NCI-H1417 (cell line): ENCODE measurements at places on chromosomes 6 and 20.
A peak's percentile ranks its signal among the peaks of the same experiment; 100 is the strongest.

DNA sequence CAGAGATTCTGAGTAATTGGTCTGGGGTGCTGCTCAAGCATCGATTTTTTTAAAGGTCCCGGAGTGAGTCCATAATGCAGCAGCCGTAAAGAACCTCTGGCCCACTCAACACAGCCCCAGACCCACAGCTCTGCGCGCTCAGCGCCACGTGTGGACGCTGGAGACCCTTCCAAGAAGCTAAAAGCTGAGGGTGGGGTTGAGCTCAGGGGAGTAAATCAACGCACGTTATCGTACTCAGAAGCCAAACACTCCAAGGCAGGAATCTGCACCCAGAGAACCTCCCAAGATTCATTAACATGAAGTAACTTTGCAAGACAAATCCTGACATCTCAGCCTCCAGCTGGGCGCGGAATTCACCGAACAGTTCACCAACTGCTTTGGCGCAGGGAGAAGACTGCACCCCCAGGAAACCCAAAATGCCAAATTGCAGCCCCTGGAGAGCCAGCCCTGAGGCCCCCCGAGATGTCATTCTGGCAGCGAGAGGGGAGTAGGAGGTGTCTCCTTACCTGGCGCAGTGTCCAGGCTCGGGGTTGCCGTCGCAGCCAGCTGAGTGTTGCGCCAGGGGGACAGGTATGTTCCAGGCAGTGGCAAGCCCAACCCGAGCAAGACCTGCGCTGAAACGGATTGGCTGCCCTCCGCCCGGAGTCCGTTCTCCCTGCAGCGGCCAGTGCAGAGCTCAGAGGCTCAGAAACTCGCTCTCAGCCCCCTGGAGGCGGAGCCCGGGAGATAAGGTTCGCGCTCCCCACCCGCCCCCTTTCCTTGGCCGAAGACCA is at the start of gene COL21A1:
COL21A1 (minus strand) TSS at position 700 of the 773 bp plus-strand sequence. CDS start 64,962 bp downstream, outside the sequence.
- no peak for DNase-seq

DNA sequence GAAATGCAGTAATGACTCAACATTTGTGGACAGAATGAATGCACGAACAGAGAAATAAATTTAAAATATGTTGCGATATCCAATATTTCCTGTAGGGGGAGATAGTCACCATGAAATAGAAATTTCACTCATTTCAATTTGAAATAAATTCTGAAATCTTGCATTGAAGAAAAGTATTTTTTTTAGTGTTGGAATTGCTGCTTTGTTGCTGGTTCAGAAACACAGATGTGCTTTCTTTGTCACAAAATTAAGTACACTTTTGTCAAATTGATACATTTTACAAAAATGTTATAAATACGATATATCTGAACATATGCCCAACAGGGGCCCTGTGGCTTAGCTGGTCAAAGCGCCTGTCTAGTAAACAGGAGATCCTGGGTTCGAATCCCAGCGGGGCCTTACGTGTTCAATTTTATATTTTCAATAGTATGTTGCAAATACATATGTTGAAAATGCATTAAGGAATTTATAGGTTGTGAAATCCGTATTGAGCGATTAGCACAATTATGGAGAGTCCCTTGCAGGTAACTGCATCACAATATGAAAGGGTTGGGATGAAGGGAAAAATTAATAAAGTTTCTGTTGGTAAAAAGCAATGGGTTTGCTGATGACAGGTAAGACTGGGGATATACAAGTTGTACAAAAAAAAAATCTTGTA is 85.4 kb upstream of the PRSS16 start:
- peak; percentile 33 for DNase-seq

DNA sequence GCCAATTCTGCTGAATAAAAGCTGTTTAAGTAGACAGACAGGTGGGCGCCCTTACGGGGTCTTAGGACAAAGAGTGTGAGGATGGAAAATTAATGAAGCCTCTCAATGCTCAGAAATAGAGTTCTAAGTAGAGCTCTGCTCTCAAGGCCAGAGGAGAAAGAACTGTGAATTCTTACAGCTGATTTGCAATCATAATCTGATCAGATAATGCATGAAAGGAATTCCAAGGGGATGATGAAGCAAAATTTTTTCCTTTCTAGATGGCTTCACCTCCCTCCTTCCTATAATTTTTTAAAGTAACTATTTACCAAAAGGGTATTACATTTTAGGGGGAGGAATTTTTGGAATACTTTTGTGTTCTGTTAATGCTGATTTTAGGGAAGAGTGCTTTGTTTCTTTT is 308.1 kb upstream of the HS3ST5 start:
- DNase-seq, result no peak

GRCh38 chr6:168999392-168999791 is 254.3 kb downstream of the THBS2 start:
- no peak for DNase-seq

- peak; percentile 17 for DNase-seq
Measured at GRCh38 chr6:34491091-34491430, 25.2 kb downstream of the PACSIN1 start.

DNA sequence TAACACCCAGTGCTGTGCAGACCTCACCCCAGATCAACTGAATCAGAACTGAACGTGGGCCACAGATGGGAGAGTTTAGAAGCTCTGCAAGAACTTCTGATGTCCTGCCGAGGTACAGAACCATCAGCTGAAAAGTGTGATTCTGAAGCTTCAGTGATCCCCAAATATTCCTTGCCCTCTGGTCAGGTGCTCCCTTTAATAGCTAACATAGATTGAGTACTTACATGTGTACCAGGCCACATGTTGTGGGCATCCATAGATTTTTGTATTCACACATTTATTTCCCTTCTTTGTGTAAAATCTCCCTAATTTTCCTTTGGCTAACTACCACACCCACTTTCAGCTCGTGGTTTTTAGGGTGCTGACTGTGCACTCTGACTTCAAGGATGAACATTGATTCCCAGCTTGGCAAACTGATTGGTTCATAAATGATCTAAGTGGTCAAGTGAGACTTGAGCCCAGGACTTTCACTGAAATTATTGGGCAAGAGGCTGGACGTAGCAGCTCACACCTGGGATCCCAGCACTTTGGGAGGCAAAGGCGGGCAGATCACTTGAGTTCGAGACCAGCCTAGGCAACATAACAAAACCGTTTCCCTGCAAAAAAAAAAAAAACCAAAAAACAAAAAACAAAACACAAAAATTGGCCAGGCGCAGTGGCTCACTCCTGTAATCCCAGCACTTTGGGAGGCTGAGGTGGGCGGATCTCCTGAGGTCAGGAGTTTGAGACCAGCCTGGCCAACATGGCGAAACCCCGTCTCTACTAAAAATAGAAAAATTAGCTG is 162.2 kb downstream of the BCAS1 start:
- DNase-seq, result no peak

DNA sequence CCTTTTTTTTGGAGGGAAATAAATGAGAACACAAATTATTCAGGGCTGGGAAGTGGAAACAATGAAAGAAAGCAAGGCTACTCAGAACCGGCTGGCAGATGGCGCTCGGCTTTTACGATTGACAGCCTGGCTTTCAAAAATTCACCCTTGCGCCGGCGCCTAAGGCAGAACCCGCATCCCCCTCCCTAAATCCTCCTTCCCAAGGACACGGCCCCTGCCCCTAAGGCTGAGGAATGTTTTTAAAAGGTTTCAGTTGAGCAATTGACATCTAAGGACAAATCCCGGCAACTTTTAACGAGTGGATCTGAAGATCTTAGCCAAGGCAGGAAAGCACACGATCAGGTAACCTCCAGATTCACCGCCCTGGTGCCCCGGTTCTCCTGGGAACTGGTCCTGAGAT is 16.3 kb downstream of the GNAS start:
- DNase-seq, result no peak

DNA sequence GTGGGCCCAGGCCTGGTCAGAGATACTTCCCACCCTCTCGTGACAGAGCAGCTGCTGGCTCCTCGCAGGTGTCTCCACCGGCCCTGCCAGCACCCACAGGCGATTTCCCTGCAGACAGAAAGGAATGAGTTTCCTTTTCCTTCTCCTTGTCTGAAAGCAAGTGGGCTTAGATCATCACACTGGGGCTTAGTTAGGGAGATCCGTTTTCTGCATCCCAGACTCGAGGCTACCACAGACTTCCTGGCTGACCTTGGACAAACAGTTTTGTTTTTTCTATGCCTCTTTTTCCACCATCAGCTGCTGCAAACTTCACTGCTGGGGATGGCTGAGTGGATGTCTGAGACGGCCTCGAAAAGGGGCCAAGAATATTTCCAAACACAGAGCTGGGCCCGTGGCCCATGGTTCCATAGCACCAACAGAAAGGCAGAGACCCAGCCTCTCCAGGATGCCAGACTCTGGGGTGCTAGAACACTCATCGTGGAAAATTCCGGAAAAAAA is 86.5 kb downstream of the BANF2 start:
- no peak for DNase-seq

DNA sequence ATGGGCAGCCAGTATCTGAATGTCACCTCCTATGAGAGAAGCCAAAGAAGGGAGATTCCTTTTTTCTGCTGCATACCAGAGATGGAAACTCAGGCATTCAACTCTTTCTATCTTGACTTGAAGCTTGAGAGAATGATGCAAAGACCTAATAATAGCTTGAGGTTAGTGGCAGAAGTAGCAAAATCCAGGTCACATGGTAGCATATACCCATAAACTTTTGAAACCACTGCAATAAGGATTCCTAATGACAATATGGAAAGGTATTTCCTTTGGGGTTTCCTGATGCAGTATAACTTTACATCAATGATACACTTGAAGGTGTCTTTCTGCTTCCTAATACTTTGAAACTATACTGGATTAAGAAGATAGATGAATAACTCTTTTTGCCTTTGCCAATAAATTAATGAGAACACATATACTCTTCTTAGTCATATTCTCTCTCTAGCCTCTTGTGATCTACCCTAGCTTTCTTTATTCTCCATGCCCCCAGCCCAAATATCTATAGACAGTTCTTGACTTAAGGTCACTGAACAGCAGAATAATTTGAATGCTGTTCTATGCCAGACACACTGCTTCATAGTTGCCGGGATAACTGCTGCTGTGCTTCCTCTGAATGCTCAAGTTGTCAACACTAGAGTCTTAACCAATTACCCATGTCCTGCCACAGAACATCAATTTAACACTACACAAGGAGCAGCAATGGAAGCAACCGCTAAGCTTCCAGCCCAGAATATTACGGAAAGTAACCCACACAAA is 155.5 kb upstream of the SIM1 start:
- no peak for DNase-seq

DNA sequence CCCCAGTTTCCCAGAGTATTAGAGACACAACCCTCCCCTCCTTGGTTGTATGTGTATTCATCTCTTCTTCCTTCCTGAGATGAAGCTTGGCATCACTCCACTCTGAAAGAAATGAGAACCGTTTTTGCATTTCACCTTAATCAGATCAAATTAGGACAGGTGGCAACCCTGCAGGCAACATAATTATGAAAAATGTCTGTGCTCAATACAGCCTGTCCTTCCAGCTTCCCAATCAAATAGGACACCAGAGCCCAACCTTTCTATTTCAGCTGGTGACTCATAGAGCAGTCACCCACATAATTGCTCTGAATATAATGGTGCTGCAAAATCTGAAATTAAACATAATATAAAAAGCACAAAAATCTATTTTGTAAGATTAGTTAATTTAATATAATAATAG is 310.2 kb upstream of the AGPAT4 start:
- DNase-seq, result peak; percentile 70

GRCh38 chr6:17473554-17473953 is 80.2 kb downstream of the CAP2 start:
- peak; percentile 15 for DNase-seq

GRCh38 chr6:25056130-25056529 is 120.4 kb upstream of the RIPOR2 start:
- no peak for DNase-seq

DNA sequence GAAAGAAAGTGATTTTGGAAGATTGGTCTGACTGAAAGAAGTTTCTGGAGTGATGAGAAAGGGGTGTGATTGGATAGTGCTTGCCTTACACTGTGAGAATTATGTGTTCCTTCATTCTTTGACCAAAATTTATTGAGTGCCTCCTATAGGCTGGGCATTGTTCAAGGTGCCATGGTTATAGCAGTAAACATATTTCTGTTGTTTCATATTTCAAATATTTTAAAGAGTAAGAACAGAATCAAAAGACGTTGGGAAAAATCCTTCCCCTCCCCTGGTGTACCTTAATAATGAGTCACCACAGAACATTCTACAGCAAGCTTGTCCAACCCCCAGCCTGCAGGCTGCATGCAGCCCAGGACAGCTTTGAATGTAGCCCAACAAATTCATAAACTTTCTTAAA is 78.6 kb downstream of the GCLC start:
- no peak for DNase-seq

GRCh38 chr20:2093159-2093781 is 8.4 kb upstream of the STK35 start:
- DNase-seq, result peak; percentile 68

- DNase-seq, result no peak
Measured at GRCh38 chr6:34331371-34332050, 61.0 kb downstream of the NUDT3 start.

- DNase-seq, result no peak
Measured at GRCh38 chr6:128663238-128663637, 142.8 kb upstream of the PTPRK start.

DNA sequence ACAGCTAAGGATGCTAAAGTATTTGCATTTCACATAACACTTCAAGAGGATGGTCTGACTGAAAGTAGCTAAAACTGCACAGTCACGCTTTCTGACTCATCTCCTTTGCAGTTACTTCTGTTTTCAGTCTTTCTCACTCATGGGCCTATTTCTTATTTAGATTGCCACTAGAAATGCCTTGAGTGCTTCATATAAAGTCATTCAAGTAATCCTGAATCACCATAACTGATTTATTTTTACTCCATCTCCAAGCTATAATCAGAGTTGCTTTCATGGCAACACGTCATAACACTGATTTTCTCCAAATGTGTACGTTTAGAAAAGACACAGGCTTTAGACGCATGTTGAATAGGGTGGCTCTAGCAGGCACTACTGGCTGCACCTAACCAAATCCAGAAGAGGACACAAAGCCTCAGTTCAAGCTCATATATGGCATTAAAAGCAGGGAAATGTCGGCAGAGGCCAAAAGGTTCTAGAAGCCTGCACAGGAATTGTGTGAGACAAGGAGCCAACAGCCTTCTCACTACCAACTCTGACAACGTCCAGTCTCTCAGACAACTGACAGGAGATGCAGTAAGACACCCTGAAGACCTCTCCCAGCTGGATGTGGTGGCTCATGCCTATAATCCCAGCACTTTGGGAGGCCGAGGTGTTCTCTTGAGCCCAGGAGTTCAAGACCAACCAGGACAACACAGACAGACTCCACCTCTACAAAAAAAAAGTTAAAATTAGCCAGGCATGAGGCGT is 64.1 kb upstream of the BEND6 start:
- DNase-seq, result no peak

DNA sequence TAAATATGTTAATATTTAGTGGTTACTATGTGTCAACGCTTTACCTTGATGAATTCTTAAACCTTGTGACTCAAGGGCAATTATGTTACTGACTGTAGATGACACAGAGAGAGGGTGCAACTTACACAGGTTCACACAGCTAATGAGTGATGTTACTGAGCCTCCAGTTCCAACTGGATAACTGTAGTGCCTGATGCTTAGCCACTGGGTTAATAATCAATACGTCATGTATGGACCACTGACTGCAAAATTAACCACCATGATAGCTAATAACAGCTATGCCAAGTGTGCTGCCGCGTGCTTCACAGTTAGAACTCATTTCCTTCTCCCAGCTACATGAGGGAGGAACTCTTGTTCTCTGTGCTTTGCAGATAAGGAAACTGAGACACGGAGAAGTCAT is 45.4 kb downstream of the SIRPA start:
- no peak for DNase-seq

GRCh38 chr6:44257025-44257752 is at the start of gene SLC35B2:
TSS of gene SLC35B2 (minus strand) at chr6:44257528. CDS start at chr6:44257410, 118 bp downstream.
- DNase-seq, result peak; percentile 90

GRCh38 chr6:90663873-90664272 is 77.0 kb upstream of the MAP3K7 start:
- DNase-seq, result no peak

- peak; percentile 51 for DNase-seq
Measured at GRCh38 chr6:53910834-53911233, 116.0 kb downstream of the LRRC1 start.
